ENCODE measurements at places on chromosomes 16 and 17.

DNA sequence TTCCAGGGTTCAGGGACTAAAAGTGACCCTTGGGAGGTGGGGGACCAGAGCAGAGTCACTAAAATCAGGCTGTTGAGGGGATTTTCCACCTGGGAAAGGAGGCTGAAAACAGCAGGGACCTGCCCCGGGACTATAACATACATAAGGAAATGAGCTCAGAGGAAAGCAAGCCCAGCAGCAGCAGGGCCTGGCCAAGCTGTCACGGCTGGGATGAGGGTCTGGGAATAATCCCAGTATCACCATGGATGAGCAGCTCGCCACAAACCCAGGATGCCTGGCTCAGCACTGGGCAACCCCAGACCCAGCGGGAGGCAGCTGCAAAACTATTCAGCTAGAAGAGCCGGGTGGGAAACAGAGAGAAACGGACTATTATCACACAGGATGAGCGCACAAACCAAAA is 72.4 kb downstream of the RPH3AL start:
- no peak for DNase-seq

DNA sequence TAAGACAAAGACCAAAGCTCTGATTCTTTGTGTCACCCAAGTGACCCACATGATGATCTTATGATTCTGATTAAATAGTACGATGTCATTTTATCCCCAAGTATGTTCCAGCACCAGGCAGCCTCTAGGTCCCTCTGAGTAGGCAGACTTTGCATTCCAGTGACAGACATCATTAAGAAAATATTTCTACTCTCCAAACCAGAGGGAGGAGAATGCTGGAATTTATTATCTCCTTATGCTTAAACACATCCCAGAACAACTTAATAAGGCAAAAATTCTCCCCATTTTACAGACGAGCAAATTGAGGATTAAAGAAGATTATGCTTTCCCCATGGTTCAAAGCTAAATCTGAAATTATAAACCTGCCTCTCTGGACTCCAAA is 192.8 kb upstream of the CDH11 start:
- DNase-seq: no peak

- DNase-seq: no peak
These were observed 162.3 kb downstream of the ABCA8 start for GRCh38 chr17:68792873-68793272.

DNA sequence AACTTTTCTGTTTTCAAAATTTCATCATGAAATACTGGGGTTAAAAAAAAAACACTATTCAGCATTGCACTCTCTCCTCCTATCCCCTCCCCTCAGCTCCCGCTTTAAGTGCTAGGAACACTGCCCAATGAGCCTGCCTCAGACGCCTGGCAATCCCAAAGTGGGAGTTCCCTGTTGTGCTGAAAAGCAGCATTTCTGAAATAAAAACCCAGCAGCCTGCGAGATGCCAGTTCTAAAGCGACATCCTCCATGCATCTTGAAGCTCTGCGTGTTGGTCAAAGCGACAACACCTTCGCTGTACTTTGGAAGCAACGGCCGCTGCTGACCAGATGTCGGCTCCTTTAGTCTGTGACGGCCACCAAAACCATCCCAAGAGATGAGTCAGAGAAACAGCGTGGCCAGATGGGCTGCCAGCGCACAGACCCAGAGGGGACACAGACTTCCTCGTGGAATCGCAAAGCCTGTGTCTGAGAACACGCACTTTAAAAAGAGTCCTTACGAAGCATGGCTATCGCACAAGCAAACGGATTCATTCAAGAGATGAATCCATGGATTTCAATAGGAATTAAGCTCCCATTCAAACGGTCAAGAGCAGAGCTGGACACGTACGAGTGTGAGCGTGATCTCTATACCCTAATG is 32.8 kb downstream of the FBXO31 start:
- DNase-seq: no peak

- DNase-seq: no peak
These were observed 38.5 kb upstream of the ETV4 start for GRCh38 chr17:43584666-43585102.

- DNase-seq: no peak
These were observed 9.8 kb downstream of the SLC12A3 start for GRCh38 chr16:56874800-56875199.

DNA sequence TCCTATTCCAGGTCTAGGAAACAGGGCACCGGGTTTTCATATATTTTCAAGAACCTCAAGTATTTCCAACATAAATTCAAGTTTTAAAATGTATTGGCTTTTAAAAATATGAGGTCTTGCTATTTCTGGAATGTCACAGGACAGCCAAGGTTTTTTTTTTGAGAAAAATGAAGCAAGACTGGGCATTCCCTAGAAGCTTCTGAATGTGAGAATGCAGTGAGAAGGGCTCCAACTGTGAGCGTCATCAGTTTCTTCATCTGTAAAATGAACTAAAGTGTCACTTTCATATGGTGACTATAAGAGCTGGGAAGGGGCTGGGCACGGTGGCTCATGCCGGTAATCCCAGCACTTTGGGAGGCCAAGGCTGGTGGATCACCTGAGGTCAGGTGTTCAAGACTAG is 455.8 kb upstream of the MAF start:
- no peak for DNase-seq

DNA sequence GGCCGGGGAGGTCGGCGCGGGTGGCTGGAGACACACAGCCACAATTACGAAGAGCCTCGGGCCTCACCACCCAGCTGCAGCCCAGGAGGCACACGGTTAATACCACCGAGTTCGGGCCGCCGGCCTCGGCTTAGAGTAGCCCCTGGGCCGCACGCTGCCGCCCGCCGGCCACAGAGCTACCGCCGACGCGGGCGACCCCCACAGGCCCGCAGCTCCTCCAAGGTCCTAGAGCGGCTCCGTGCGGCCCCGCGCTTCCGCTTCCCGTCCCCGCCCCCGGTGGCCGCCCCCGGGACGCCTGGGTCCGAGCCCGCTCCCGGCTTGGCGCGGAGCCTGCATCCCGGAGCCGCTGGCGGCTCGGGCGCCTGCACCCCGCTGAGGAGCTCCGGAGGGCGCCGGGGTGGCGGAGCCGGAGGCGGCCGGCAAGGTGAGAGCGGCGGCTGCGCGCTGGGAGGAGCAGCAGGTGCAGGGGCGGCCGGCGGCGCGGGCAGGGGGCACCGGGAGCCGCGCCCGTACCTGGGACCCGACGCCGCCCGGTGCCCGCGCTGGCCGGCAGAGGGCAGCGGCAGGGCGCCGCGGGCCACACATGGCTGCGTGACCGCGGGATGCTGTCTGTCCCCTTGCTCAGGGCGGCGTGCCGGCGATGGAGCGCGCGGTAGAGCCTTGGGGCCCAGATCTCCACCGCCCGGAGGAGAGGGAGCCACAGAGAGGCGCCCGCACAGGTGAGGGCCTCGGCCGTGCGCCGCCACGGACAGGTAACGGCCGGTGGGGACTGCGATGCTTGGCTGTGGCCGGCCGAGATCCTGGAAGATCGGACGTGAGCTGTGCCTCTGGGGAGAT is at the start of gene ZNF48:
ZNF48 (plus strand) TSS at position 266 of the 837 bp plus-strand sequence; CDS start at position 641, 375 bp downstream.
- DNase-seq: peak; percentile 81

GRCh38 chr16:7397901-7398300 is 65.3 kb downstream of the RBFOX1 start:
- DNase-seq: no peak

GRCh38 chr16:57563487-57563750 is 21.0 kb downstream of the ADGRG5 start:
- DNase-seq: no peak

DNA sequence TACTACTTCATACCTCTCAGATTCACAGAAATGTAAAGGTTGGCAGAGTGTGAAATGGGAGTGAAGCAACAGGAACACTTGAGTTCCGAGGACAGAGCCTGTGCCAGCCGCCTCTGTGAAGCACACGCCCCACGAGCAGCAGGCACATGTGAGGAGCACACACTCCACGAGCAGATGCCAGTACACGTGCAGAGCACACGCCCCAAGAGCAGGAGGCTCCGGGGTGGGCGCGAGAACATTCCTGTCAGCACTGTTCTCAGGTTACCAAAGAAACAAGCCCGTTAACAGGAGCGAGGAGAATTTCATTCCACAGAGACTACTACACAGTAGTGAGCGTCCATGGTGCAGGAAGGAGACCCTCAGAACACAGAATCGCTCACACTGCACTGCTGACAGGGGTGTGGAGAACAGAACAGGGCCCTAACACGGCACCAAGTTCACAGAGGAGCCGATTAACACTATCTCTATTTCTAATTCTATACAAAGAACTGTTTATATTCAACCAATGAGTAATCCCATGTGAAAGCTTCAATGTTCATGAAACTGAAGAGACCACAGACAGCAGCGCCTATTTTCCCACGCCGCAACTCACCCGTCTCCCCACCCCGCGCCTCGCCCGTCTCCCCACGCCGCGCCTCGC is 40.1 kb downstream of the KLHDC4 start:
- no peak for DNase-seq

DNA sequence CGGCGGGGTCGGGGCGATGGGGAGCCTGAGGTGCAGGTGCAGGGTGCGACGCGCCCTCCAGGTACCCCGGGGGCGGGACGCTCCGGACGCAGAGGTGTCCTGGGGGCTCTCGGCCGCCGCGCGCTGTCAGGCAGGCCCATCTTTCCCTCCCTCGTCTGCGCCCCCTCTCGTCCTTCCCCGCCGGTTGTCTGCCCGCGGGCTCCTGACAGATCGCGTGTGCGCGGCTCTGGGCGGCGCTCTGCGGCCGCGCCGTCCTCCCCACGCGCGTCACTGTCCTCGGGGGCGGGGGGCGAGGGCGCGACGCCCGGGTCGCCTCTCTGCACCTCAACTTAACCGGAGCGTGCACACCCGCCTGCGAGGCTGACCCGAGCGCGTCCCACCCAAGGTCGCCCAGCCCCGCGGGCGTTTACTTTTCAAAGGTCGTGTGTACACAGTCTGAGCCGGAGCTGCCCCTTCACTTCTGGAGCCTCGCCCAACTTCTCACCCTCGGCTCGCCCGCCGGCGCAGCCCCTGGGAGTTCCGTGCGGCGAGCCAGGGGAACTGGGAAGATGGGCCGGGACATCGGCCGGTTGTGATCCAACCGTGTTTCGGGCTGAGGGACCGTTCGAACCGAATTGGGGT is 512 bp downstream of the AKAP1 start:
- DNase-seq: peak; percentile 77

DNA sequence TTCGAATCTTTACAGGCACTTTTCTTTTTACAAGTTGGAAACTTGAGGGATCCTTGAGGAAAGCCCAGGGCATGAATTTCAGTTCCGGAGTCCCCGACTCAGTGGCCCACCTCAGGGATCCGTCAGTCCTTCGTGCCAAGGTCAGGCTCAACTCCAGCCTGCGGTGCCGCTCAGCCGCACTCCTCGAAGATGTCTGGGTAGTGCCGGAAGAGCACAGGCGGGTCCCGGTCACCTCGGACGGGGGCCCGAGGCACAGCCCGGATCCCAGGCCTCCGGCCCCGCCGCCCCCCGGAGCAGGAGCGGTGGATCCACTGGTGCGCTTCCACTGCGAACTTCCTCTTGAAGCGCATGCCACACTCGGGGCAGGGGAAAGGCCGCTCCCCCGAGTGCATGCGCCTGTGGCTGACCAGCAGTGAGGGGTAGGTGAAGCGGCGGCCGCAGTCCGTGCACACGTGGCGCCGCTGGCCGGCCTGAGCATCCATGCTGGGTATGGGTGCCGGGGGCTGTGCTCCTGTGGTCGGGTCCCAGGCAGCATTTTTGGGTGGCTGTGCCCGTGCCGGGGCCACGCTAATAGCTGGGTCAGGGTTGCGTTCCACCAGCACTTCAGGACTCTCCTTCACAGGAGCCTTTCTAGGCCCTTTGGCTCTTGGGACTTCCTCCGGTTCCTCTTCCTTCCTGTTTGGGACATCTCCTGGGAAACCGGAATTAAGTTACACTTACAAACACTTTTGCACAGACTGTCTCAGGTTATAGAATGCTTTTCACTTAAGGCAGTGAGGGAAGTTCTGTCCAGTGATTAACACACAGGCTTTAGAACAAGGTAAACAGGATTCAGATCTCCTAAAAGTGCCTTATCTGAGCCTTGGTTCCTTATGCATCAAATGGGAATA is 1.5 kb downstream of the ZNF688 start:
- DNase-seq: no peak

DNA sequence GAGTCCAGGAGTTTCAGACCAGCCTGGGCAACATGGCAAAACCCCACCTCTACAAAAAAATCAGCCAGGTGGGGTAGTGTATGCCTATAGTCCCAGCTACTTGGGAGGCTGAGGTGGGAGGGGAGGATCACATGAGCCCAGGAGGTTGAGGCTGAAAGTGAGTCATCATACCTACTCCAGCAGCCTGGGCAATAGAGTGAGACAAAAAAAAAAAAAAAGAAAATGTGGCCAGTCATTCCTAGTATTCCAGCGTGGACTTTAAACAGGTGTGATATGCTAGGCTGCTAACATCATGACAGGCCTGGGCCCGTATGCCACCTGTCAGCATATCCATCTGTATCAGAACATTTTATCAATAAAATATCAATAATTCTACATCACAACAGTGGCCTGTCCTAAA is 143.3 kb downstream of the AATF start:
- DNase-seq: no peak

DNA sequence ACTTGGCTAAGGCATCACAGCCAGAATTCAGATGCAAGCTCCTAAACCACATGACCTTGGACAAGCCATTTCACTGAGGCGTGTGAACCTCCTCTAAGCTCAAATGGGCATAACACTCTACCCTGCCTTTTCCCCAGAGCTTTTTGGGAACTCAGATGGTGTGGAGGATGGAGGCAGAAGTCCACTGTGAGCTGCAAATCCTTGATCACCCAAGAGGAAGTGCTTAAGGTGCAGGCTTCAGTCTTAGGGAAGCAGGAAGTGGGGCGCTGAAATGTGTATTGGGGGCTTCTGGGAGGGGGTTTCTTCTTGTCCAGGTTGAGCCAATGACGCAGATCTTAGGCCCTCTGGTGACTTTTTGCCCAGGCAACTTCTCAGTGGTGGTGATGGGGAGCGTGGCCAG is 12.9 kb downstream of the CIITA start:
- no peak for DNase-seq

GRCh38 chr16:50916040-50916439 is 174.2 kb downstream of the CYLD start:
- no peak for DNase-seq

DNA sequence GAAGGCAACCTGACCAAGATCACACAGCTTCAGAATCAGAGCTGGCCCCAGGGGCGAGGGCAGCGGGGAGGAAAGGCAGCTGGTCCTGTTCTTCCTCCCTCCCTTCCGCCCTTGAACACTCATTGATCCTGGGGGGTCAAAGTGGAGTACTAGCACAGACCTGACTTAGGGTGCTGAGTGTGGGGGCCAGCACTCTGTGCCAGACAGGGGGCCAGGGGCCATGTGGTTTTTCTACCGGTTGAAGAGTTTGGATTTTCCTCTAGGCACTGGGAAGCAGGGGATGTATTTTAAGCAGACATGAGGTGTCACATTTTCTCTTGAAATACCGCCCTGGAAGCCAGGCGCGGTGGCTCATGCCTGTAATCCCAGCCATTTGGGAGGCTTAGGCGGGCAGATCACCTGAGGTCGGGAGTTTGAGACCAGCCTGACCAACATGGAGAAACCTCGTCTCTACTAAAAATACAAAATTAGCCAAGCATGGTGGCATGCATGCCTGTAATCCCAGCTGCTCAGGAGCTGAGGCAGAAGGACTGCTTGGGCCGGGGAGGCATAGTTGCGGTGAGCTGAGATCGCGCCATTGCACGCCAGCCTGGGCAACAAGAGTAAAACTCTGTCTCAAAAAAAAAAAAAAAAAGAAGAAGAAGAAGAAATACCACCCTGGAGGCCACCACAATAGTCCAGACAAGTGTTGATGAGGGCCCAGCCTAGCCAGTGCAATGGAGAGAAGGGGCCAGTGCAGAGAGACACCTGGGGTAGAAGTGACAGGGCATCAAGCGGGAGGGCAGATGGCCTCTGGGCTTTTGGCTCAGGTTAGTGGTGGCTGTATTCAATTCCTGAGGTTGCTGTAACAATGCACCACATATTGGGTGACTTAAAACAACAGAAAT is 15.3 kb downstream of the OSBPL7 start:
- DNase-seq: no peak

Data from GM06990 (cell line).